Iris pigment epithelial cell (primary cell): ENCODE measurements at places on chromosomes 11 and 22.

DNA sequence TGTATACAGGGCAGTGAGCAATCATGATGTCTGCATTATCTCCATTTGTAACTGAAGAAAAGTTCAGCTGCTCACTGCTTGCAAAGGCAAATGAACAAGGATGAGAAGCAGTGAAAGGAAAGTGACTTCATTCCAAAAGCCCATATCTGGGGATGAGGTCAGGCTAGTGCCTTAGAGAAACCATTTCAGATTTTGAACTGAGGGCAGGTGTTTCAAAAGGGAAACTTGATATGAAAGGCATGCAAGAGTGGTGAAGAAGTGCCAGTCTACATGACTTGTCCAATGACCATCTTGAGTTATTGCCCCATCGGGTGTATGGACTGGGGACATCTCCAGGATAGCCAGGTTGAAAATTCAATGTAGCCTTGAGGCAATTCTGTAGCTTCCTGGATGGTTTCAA lies 7.3 kb upstream of the APOL4 start:
- DNase-seq: no peak

- no peak for DNase-seq
Measured at GRCh38 chr11:126347751-126348668, 7.5 kb upstream of the ST3GAL4 start.

DNA sequence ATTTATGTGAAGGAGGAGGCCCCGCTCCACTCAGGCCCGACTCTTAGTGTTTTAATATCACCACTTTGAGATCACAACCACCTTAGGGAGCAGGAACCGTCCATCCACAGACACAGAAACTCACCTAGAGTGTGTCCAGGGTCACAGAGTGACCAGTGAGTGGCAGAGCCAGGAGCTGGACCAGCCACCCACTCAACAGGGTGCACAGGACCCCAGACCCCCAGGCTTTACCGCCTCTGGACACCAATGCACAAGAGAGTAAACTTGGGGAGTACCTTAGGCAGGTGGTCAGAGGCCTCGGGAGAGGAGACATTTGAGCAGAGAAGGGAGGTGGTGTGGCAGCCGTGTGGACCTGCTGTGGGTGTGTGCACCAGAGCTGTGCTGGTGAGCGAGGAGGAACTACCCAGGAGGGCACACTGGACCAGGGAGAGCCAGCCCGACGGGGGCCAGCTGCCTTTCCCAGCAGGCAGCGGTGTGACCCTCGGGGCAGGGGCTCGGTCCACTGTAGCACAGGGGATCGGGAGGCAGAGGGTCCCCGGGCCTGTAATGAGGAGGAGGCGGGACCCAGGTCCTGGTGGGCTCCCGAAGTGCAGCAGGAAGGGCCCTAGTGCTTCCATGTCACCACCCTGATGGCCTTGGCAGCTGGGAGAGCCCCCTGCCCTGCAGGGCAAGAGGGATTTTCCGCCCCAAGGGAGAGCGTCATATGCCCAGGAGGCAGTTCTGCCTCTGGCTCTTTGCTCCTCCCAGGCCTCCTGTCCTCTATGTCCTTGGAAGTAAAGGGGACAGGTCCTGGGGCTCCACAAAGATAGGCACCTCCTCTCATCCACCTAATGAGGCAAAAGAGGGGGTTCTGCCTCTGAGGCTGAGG lies 7.5 kb upstream of the NLRP6 start:
- DNase-seq: no peak

DNA sequence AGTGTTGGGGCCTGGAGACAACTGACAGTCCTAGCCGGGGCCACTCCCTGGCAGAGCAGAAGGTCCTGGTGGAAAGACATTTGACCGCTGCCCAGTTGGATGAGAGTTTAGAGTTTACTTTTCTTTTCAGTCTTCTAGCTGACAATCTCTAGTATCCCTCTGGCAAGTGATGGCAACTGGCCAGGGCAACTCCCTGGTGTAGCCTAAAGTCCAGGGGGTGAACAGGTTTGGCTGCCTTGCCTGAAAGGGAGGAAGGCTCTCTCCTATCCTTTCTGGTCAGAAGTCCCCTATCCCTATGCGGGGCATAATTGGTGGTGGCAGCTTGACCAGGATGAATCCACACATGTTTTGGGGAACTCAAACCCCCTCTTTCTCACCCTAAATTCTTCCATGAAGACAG lies 16.8 kb upstream of the MSANTD2 start:
- no peak for DNase-seq

GRCh38 chr11:125679397-125679796 lies 1.2 kb downstream of the ACRV1 start:
- no peak for DNase-seq

DNA sequence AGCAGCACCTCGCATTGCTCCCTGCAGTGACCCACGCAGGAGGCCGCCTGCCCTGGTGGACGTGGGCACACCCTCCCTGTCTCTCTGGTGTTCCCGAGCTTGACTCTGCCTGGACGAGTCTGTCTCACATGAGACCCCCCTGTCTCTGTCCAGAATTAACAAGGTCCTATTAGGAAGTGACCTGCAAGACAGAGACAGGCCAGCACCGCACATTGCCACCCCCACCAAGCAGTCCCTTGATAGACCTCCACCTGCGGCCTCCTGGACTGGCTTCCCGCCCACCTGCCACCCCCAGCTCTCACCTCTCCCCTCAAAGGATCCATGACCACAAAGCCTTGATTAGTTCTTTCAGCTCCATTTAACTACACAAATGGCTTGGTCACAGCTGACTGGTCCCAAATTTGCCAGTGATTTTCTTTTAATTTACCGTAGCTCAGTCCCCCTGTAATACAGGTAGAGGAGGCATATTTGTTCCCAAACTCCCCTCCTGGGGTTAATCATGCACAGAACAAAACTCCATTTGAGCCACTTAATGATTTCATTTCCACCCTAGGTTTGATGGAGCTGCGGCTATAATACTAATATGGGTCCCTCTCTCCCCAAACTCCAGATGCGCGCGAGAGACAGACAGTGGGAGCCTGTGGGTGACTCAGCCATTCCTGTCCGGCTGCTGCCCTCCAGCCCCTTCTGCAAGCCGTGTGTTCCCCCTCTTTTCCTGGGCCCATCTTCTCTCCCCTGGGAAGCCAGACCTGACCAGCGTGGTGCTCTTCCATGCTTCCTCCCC lies 11.2 kb downstream of the SPATA19 start:
- DNase-seq: no peak

DNA sequence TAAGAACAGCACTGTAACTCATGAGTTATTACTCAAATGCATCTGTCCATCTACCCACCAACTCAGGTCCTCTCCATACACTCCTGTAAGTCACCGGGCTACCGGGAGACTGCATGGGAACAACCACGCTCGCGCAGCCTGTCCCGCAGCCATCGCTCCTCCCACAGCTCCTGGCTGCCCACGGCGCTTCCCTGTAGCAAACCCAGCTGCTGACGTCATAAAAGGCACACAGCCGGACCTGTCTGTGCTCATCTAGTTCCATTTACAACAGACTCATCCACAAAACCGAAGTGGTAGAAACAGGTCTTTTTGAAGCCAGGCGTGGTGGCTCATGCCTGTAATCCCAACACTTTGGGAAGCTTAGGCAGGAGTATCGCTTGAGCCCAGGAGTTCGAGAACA lies 23.4 kb upstream of the PACSIN2 start:
- no peak for DNase-seq

DNA sequence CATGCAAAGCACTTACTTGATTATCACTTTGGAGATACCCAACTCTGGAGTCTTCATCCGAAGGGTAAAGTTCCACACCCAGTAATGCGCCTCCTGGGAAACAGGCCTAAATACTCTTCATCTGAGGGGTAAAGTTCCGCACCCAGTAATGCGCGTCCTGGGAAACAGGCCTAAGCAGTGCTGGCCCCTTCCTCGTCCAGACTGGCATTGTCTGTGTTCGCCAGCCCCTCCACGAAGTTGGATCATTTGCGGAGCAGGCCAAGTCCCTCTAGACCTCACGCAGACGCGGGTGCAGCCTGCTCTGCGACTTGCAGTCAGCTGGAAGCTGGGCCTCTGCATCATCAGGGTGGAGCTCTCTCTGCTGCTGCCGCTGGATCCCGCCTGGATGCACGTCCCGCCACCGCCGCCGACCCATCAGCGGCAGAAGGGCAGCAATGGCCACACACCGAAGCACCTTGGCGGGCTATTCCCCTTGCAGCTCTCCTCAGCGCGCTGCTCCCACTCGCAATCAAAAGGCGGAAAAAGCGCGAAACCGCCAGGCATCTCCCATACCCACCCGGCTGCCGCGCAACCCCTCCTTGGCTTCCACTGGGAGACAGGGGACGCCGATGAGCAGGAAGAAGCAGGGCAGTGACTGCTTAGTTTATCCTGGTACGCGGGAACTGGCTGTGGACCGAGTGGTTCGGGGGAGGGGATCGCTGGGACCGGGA lies 34.1 kb upstream of the GLYATL1 start:
- peak; percentile 55 for DNase-seq

GRCh38 chr11:121352251-121352891 lies 59.8 kb downstream of the SC5D start:
- DNase-seq: no peak
